Effector CD4-positive, alpha-beta T cell (primary cell): ENCODE measurements at places on chromosomes 1 and 21.

DNA sequence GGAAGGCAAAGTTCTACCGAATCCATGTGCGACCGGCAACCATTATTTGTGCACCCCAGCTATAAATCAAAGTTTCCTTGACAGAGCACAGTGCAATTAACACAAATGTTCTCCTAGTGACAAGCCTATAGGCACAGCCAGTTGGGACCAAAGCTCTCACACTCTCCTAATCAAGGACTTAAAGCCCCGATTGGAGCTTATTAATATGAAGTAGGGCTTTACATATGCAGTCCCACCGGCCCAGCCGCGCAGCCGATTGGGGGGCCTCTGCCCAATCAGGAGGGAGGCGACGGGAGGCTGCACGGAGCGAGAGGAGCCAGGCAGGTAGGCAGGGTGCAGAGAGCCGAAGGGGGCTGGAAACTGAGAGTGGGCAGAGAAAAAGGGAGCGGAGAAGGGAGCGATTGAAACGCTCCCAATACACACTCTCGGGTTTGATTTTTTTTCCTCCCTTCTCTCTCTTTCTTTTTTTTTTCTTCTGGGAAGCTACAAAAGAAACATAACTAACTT, at the start of gene ESRRG:
TSS of gene ESRRG (minus strand) at position 156 of the 507 bp plus-strand sequence. CDS start at position 26, 130 bp downstream.
- DNase-seq = no peak

DNA sequence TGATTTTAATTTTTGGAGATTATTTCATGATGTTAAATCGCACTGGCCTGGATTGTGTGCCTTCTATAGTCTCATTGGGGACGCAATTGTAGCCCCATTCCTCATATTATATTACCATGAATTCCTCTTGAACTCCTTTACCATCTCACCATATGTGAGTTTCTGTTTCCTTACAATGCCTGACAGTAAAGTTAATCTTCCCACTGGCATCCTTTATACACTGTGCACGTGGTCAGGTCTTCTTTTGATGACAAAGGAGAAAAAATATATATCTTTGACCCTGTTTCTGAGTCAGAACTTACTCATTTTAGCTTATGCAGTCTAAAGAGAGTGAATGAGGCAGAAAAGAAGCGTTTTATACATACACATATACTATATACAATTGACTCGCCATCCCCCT, 774 bp upstream of the ABL2 start:
- DNase-seq = no peak

- DNase-seq = no peak
Observed at GRCh38 chr1:220827445-220828178, 40.9 kb downstream of the MTARC1 start.

- DNase-seq = no peak
Observed at GRCh38 chr1:175900171-175900570, 156.8 kb upstream of the TNR start.

- DNase-seq = no peak
Observed at GRCh38 chr1:47629201-47629600, 191.4 kb downstream of the FOXD2 start.

DNA sequence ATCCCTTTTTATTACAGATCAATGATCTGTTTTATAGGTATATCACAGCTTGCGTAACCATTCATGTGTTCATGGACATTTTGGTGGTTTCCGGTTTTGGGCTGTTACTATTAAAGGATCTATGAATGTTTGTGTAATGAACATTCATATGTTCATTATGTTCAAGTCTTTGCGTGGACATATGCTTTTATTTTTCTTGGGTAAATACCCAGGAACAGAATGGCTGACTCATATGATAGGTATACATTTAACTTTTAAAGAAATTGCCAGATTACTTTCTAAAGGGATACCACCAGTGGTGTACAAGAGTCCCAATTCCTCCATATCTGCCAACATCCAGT, 73.7 kb downstream of the SPATA46 start:
- no peak for DNase-seq

- no peak for DNase-seq
Observed at GRCh38 chr1:148307583-148308185, 155.6 kb upstream of the NBPF11 start.

GRCh38 chr1:5858844-5859407, 133.3 kb downstream of the NPHP4 start:
- no peak for DNase-seq

- DNase-seq = no peak
Observed at GRCh38 chr1:53195246-53196016, 1.2 kb upstream of the CPT2 start.

- DNase-seq = no peak
Observed at GRCh38 chr1:230084408-230085177, 17.6 kb downstream of the GALNT2 start.

- DNase-seq = no peak
Observed at GRCh38 chr1:247008406-247008799, 546 bp upstream of the ZNF695 start.

DNA sequence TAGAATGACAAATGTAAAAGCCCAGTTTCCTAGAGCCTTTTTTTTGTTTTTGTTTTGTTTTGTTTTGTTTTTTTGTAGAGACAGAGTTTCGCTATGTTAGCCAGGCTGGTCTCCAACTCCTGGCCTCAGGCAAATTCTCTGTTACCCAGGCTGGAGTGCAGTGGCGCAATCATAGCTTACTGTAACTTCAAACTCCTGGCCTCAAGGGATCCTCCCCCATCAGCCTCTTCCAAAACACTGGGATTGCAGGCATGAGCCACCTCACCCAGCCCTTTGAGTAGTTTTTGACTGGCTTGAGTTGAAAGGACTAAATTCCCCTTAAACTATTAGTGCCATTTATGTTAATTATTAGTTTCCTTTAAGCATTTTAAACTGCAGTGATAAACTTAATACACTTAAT, 28.8 kb upstream of the ZBTB18 start:
- DNase-seq = no peak

- no peak for DNase-seq
Observed at GRCh38 chr1:226974544-226975258, 34.6 kb downstream of the COQ8A start.

GRCh38 chr1:56304975-56305374, 274.4 kb downstream of the PLPP3 start:
- no peak for DNase-seq

GRCh38 chr1:210505601-210506496, 177.1 kb downstream of the HHAT start:
- no peak for DNase-seq

DNA sequence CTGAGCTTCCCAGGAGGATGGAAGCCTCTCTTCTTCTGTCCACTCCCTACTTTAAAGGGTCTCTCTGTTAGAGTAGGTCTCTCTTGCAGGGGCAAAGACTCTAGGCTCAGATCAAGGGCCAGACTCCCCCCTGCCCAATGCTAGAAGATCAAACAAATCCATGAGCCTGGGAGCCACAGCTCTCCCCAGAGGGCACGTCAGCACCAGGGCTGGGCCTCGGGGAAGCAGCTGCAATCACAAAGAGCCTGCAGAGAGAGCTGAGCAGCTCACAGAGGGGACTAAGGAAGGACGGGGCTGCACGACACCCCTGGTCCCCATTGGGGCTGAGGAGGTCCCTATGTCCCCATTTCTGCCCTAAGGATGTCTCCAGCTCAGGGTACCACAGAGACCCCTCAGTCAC, 3.9 kb downstream of the CNTN2 start:
- no peak for DNase-seq

- DNase-seq = no peak
Observed at GRCh38 chr21:28899744-28900143, 92.9 kb downstream of the LTN1 start.

- DNase-seq = no peak
Observed at GRCh38 chr1:44433209-44433608, 28.2 kb downstream of the RNF220 start.

DNA sequence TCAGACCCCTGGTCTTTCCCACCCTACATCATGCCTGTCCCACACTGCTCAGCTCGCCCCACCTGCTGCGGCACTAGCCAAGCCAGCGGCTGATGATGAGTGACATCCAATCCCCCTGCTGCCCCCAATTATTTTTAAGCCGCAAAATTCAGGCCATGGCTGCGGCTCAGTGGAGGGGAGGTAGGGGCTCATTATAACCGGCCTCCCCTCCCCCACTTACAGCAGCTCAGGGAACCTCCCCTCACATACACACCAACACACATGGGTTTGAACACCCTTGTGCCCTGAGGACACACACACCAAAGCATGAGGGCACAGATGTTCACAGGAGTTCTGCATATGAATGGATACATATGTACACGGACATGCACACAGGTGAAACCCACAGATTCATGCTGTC, 5.3 kb downstream of the ADGRB2 start:
- no peak for DNase-seq

DNA sequence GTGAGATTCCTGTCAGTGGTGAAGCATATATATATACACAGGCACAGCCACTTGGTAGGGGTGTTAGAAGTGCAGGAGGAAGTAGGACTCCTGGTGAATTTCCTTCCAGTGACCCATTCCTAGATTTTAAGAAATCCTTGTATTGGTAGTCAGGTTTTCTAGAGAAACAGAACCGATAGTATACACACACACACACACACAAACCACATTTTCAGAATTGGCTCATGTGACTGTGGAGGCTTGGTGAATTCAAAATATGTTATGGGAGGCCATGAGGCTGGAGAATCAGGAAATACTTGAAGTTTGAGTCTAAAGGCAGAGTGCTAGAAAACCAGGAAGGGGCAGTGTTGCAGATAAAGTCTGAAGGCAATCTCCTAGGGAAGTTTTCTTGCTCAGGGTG, 114.2 kb downstream of the FCRL5 start:
- no peak for DNase-seq

DNA sequence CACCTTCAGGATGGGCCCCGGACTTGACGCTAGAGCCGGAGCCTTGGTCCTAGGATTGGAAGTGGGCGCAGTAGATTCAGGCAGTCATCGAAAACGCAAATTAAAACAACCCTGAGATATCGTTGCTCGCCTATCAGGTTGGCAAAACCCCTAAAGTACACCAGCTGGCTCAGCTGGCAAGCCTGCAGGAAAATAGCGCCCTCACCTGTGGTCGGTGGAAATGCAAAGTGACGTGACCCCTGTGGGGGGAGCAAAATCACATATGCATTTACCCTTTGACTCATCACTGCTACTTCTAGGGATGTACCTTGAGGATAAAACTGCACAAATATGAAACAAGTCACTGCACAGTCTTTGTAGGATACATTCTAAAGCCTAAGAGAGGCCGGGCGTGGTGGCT, 170.3 kb upstream of the TMEM51 start:
- DNase-seq = no peak

DNA sequence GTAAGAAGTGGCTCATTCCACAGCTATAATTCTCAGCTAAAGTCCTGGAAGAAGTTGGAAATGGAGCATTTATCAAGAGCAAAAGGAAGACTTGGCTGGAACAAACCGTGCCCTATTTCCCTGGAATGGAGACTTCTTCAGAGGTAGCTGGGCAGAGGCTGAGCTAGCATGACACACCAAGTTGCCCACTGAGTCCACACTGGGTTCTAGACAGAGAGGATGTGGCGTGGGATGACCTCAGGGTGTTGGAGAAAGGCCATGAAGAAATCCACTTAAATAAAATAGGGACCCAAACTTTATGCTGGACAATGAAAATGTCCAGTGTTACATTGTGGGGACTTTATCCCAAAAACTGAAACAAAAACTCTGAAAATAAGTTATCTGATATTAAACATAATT, 116.2 kb downstream of the KCNJ6 start:
- DNase-seq = no peak

DNA sequence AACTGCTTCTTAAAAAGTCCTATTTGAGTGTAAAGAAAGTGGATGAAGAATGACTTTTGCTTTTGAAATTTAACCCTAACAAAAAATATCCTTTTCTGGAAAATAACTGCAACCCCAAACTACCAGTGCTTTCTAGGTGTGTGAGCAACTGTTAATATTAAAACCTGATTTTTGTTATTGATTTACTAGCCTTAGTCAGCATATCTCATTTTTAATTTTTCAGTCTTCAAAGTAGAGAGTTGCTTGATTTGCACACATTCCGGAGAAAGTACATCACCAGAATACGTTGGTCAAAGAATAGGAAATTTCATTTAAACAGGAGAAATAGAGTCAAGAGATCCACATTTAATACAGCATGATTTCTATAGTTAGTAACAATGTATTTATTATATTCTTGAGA, 141.8 kb upstream of the ADAMTS5 start:
- DNase-seq = no peak

DNA sequence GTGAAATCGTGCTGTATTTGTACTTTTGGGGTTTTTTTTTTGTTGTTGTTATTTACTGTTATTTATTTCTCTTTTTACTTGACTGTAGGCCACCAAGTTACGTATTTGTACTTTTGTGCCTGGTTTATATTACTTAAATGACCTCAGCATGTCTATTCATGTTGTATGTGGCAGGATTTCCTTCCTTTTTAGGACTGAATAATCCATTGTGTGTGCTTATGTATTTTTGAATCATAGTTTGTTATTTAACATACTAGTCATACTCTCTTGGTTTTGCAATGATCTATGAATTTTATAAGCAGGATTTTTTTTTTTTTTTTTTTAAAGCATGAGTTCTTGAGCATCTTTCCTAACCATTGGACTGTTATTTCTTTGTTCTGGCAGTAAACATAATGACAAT, 51.2 kb downstream of the RNF2 start:
- no peak for DNase-seq

GRCh38 chr1:226542623-226543103, 5.9 kb upstream of the STUM start:
- DNase-seq = no peak

DNA sequence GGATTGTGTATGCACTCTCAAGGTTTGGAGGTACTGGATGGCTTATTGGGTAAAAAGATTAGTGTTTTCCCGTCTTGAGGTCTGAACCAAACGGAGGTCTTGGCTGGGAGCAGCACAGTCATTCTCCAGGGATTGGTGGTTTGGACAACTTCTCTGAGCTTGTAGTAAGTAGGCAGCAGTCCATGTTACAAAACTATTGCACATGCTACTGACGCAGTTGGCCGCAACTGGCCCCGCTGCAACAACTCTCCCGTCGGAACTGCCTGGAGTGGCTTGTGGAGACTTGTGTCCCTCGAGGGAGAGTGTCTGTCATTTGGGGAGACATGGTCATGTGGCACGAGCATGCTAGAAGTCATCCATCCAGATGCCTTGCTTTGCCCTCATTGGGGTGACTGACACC, 276.0 kb downstream of the TM2D1 start:
- no peak for DNase-seq

GRCh38 chr1:37809942-37810341, 1.9 kb upstream of the YRDC start:
- no peak for DNase-seq

GRCh38 chr21:30447056-30447455, 7.0 kb downstream of the KRTAP15-1 start:
- DNase-seq = no peak

GRCh38 chr1:154328318-154329151, 3.2 kb downstream of the ATP8B2 start:
- DNase-seq = peak; percentile 91

GRCh38 chr21:46307625-46308024, 16.0 kb downstream of the C21orf58 start:
- DNase-seq = no peak
